Activated gamma-delta T cell treated with anti-CD3 and anti-CD28 coated beads, Interleukin-2, amount 50 U/mL, for 16 hours (primary cell): ENCODE measurements at places on chromosomes 3 and 15.

DNA sequence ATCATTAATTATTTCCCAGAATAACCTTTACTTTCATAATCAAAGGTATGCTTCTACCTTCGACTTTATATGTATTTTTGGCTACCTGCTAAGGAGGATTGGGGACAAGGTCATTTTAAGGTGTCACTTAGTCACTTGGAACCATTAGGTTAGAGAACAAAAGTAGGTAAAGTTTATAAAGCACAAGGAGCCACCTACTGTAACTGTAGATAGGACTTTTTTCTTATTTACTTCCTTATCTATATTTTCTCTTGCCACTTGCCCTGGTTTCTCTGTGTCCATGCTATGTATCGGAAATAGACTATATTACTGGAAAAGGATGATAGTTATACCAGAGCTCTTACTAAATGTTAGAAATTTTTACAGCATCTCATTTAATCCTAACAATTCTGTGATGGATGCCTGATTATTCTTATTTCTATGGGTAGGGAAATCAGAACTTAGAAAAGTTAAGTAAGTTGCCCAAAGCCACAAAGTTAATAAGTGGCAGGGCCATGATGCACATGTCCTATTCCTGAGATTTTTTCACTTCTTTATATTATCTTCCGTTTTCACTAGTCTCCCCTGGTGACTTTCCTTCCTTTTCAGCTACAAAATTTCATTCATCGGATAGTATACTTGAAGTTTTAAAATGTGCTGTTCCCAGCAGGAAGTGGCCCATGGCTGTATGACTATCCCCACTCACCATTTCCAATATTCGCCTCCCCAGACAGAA is 132.5 kb downstream of the CMSS1 start:
- DNase-seq = no peak

DNA sequence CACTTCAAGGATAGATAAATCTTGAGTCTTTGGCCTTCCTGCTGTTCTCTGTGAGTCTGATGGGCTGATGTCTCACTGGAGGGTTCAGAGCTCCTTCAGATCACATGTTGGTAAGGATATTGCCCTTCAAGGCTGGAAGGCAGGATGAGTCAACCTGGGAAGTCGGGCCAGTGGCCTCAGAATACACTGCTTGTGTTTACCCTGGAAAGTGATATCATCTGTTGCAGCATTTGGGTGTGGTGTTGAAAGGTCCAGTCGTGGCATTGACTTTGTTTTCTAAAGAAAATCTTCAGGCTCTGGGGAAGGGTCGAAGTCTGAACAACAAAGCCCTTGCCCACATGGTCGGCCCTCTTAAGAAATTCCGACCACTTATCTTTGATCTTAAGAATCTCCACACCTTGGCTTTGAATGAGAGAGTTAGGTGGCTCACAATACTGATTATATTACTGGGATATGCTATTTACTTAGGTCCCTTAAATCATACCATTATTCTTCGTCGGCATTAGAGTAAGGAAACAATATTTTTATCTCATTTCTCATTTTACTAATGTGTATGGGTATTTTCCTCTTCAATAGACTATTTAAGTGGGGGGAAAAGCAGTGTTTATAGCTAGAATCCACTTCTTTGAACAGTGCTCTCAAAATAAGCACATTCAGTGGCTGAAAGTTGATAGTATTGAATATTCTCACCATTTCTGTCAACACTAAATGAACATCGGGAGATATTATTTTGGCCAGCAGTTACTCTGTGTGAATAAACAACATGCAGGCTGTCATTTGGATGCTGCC is 303.9 kb upstream of the RASGRP1 start:
- no peak for DNase-seq

- no peak for DNase-seq
Measured at GRCh38 chr15:92951800-92952457, 51.8 kb downstream of the CHD2 start.

DNA sequence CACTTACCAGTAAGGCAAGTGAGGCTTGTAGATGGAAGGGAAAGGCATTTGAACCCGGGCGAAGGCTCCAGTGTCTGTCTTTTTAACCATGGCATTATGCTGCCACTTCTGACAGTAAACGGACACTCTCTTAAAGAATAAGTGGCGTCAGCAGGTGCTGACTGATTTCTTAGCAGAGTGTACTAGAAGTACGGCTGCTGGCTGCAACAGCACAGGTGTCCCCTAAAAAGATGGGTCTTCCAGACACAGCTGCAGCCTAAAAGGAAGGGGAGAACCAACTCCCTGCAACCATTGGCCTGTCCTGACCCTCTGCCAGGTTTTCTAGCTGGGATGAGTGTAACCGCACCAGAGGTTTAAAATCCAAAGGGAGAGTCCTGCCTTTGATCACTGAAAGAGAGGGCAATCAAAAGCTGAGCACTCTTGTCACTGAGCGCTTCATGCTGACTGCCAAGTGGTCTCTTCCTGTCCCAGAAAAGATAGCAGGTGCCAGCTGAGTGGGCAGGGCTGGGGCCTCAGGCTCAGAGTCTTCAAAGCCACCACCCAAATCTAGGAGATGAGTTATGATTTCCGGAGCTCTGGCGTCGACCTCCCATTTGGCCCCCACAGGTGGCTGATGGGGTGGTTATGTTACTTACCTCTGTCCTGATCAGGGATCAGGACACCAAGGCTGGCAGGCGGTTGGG is 255.8 kb downstream of the SLCO3A1 start:
- DNase-seq = no peak

DNA sequence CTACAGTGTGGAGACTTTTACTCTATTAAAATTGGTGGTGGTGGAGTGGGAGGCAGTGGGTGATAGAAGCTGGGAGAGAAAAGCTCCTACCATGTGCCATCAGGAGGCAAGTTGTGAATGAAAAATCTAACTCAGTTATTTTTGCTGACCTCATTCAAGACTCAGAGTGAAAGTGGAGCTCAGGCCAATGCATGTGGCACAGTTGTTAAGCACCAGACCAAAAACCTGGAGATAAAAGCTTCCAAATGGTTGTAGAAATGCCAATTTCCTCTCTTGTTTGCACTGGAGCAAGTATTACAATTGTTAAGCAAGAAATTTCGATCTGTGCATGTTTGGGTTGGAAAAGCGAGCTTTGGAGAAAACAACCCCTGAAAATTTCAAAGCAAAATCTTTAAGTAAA is 81.5 kb upstream of the PRICKLE2 start:
- DNase-seq = no peak

DNA sequence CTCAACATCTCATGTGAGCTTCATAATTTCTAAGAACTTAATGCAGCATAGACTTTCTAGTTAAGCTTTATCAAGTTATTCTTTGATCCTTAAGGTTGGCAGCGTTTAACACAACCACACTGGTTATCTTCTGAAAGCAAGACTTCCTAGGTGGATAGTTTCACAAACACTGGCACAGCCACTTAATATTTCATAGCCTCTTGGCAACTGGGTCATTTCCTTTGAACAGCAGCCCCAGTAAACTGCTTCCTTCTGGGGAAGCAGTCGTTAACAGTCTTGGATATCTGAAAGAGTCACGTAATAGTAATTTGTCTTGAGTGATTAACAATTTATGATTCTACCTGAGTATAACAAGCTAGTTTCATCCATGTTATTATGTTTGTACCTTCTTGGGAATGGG is 45.9 kb upstream of the ABHD10 start:
- no peak for DNase-seq
